Fibroblast of the aortic adventitia (primary cell): ENCODE measurements at places on chromosomes 5 and 9. TPM values are rescaled to one million over a fixed set of nuclear protein-coding genes. Genes with fewer than 3 reads are reported as not detected.

The FOXD4L3 gene
- 0.09 TPM in 1 of 2 replicates, not detected in the other for total RNA-seq

The RGS14 gene
- 3.1 and 28.9 TPM in 2 replicates for total RNA-seq

The SLC34A1 gene
- total RNA-seq = not detected in 2 replicates

The ENC1 gene
- total RNA-seq = 9.2 and 21.0 TPM in 2 replicates

The PLCXD3 gene
- 13.0 and 17.7 TPM in 2 replicates for total RNA-seq

The FBLL1 gene
- 0.33 TPM in 1 of 2 replicates, not detected in the other for total RNA-seq

The CAAP1 gene
- total RNA-seq = 19.0 and 50.9 TPM in 2 replicates

The PCDHA10 gene
- under 0.01 and 0.09 TPM in 2 replicates for total RNA-seq

The FRMPD1 gene
- not detected in 2 replicates for total RNA-seq

GRCh38 chr5:159943326-159943725, 27.0 kb downstream of the ADRA1B start:
- DNase-seq = no peak

GRCh38 chr5:76081811-76082771, 1.1 kb upstream of the SV2C start:
- DNase-seq = no peak

DNA sequence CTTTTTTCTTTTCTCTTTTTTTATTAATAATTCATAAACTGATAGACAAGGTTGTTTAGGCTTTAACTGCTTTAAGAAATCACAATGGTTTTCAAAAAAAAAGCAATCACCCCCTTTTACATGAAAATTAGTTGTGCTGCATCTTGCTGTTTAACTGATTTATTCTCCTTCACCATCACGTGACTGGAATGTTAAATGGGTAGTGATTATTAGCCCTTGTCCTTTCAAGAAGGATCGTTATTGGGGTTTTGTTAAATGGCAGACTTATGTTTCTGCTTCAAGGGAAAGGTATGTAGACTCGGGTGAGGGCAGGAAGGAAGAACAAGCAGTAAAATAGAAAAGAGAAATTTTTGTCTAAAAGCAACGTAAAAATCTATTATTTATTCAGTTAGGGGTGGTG, 175.6 kb upstream of the TLE4 start:
- DNase-seq = no peak

GRCh38 chr9:114330636-114331035, 967 bp downstream of the ORM2 start:
- DNase-seq = no peak

GRCh38 chr9:75814667-75815066, 75.8 kb upstream of the PCSK5 start:
- no peak for DNase-seq

DNA sequence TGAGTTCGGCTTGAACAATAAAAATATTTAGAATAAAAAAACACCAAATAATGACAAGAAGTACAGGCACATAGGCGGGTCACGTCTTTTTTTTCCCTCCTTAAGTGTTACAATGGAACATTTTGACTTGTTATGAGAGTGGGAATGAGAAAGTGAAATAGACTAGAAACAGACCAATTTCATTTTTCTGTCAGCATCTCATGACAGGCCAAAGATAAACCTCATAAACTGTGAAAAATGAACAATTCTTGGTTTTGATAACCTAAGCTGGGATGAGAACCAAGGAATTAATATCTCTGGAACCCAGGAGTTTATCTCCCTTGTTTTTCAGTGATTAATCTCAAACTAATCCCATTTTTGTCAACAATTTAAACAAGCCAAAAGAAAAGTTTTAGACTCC, 299.5 kb downstream of the SLIT3 start:
- peak; percentile 25 for DNase-seq

DNA sequence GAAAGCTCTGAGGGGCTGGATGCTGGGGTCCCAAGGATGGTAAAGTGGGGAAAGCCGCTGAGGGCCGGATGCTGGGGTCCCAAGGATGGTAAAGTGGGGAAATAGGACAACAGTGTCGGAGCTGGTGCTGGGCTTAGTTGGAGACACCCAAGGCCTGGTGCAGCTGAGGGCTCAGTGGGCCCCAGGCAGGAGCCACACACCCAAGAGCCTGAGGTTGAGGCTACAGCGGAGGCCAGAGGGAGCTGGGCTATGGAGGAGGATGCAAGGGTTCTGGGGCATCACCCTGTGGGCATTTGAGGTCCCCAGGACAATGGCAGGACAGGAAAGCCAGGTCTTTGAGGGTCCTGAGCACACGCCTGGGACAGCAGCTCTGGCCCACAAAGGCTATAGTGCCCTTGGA, 19.1 kb upstream of the SLC9A3 start:
- no peak for DNase-seq

GRCh38 chr9:114717908-114718486, 36.0 kb upstream of the TEX48 start:
- DNase-seq = no peak

DNA sequence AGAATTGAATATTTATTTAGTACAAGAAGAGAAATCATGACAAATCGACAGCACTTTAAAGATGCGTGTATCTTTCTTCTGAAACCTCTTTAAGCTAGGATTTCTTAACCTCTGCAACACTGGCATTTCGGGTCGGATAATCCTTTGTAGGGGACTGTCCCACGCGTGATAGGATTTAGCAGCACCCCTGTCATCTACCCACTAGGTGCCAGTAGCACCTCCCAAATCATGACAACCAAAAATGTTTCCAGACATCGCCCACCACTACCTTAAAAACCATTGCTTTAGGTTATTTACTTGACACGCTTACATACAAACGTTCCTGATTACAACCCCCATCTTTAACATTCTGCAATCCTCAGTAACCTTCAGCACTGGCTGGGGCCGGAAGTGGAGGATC, 223.1 kb downstream of the TRIM32 start:
- DNase-seq = no peak

DNA sequence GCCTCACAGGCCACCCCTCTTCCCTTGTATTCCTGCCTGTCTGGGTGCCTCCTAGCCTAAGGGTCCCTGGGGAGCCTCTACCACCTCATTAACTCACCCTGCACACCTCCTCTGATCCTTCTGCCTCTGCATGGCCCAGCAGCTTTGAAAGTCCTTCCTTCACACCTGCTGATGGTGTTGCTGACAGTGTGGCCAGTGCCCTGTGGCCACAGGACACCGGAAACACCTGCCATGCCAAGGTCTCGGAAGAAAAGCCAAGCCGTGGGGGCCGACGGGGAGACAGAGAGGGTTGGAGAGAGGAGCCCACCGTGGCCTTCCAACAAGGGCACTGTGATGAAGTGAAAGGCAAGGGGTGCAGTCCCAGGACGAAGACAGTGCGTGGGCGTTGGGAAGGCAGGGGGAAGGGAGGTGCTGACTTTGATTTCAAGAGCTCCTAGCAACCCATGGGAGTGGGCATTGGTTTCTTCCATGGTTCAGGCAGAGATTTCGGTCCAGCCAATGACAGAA, 4.1 kb downstream of the BTNL9 start:
- DNase-seq = no peak

DNA sequence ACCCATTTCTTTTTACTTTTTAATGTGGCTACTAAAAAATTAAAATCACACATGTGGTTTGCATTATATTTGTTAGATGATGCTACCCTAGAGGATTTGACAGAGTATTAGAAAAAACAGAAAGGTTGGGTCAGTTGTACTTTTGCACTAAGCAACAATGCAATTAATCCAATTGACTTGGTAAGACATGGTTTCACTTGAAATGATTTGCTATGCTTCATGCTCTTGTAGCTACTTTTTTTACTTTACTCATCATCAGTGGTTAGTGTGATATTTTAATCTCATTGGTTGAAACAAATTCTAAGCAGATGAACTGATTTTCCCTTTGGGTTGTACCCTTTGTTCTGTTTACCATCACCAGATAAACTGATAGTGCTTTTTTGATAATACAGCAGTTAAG, 39.4 kb downstream of the HMHB1 start:
- no peak for DNase-seq

- no peak for DNase-seq
Measured at GRCh38 chr9:137202966-137203365, 2.4 kb upstream of the TPRN start.
